ENCODE measurements at places on chromosomes 5 and 9.

DNA sequence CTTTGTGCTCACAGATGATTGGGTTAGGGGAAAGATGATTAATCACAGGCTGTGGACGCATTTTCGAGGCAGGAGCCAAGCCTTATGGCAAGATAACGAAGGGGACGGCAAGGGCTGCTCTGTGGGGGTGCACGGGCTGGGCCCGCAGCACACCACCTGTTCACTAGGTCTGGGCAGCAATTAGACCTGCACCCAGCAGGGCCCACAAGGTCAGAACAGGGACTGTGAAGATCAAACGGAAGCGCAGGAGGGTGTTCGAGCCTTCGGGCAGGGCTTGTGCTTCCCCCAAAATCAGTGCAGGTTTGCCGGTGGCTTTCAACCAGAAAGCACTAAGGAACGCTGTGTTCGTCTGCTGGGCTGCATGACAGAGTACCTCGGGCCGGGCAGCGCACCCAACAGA is 73.7 kb downstream of the UBE2QL1 start:
- no peak for DNase-seq

- DNase-seq = no peak
These were observed 15.4 kb upstream of the EXOC3 start for GRCh38 chr5:427415-428087.

- no peak for DNase-seq
These were observed 40.3 kb downstream of the UBE2D2 start for GRCh38 chr5:139601429-139601828.

DNA sequence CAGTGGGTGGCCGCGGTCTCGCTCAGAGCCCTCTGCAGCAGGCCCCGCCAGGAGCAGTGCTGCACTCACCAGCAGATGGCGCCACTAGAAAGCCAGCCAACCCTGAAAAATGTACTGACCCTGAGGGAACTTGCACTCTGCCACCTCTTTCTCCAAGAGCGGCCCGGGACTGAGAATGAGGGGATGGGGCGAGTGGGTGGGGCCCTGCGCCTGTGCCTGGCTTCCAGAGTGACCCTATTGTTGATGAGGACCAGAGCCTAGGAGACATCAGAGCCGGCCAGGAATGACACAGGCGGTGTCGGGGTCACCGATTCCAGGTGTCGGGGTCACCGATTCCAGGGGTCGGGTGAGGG is 2.9 kb upstream of the IL17B start:
- DNase-seq = peak; percentile 75

DNA sequence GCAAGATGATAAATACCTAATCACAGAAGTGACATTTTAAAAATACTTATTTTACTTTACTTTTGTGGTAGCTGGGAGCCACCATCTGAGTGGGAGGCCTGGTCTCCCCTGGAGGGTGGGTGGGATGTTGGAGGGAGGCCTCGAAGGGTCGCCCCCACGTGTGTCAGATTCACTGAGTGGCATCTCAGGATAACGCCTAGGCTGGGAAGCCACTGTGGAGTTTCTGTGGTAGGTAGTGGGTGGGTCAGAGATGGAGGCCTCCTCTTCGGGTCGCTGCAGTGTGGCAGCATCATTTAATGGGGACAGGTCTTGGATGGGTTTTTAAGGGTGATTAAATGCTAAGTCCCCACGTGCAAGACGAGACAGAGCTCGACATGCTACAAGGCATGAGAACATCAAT is 1154.8 kb upstream of the CDH18 start:
- no peak for DNase-seq

DNA sequence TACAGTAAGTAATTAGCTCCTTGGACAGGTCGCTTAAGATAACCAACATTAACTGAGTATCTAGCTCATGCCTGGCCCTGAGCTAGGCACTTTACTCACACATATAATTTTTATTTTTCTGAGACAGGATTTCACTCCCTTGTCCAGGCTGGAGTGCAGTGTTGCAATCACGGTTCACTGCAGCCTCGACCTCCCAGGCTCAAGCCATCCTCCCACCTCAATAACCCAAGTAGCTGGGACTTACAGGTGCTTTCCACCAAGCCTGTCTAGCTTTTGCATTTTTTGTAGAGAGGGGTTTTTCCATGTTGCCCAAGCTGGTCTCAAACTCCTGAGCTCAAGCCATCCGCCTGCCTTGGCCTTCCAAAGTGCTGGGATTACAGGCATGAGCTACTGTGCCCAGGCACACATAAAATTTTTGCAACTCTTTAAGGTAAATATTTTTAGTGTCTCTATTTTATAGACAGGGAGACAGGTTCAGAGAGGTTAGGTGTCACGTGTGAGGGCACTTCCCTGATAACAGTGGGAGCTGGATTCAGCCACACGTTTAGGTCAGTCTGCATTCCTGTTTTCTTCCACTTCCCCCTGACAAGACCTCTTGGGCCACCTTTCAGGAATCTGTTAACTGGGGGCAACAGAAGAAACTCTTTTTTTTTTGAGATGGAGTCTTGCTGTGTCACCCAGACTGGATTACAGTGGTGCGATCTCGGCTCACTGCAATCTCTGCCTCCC is 18.2 kb downstream of the HBEGF start:
- no peak for DNase-seq

DNA sequence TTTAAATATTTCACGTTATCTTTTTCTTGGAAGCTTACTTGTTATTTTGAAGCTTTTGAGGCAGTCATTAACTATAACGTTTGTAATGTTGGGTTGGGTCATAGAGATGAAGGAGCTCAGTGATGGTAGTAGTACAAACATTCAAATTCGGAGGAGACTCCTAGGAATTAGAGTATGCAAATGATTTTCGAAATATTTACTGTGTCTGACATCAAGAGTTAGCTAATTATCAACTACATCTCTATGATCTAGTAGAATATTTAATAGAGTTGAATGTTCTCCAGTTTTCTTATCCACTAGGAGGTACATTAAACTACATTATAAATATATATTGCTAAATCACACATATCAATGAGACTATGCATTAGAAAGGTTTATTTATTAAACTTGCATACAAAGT is 28.8 kb upstream of the C5orf24 start:
- no peak for DNase-seq

DNA sequence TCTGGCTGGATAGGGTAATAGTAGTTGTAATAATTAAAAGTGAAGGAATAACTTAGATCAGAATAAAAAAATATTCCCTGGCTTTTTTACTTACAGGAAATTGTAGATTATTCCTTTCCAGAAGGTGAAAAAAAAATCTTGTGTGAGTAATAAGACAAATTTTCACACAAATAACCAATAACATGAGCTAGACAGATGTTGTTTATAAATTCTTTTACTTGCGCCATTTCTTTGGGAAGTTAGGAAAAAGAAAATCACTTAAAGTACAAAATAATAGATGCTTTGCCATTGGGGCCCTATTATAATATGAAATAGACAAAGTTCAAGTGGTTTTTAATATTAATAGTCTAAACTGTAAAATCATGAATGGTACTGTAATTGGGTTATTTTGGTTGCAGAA is 204.1 kb downstream of the ARRDC3 start:
- no peak for DNase-seq

DNA sequence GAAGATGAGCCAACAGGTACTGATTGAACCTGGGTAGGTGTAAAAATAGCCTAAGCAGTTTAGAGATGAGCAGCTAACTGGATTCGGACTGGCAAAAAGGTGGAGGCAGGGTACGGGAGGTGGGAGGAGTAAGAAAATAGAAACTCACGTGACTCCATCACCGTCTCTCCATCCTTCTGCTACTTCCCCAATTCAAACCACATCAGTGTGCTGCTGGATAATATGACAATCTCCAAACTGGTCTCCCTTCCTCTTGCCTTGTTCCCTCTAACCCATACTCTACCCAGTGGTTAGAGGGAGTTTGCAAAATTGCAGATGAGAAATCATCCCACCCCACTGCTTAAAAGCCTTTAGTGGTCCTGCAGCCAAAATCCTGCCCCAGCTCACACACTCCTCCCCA is 42.7 kb downstream of the RIGI start:
- DNase-seq = no peak

DNA sequence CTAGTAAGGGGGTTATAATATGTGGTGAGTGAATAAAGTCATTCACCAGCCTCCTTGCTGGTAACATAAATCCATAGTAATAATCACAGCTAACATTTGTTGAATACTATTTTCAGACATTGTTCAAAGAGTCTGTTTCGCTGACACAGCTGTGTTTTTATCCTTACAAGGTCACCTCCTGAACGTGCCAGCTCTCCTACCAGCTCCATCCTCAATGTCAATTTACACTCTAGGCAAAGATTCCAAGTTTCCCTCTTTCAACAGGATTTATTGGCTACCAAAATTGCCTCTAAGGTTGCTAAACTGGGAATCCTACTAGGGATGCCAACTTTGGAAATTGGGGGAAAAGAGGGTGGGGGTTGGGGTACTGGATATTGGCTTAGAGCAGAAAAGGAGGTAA is 30.7 kb upstream of the SMC5 start:
- no peak for DNase-seq

- no peak for DNase-seq
These were observed 1.0 kb downstream of the FOCAD start for GRCh38 chr9:20684875-20685696.

- DNase-seq = no peak
These were observed 41.9 kb downstream of the SLC22A5 start for GRCh38 chr5:132411304-132412013.
